ENCODE measurements at places on chromosomes 16 and 17. TPM values are rescaled to one million over a fixed set of nuclear protein-coding genes. Genes with fewer than 3 reads are reported as not detected.

Gene PDE6G
- total RNA-seq, result 0.40 TPM

Gene OSGIN1
- 89.4 TPM for total RNA-seq

Gene UNK
- 7.0 TPM for total RNA-seq

Gene MT1G
- 5,960 TPM for total RNA-seq

Gene NFE2L1
- total RNA-seq, result 150 TPM

Gene ARHGDIG
- total RNA-seq, result 0.70 TPM

Gene ABCC12
- total RNA-seq, result 0.08 TPM

Gene UMOD
- total RNA-seq, result not detected

Gene PERCC1
- total RNA-seq, result not detected

Gene AATK
- 0.70 TPM for total RNA-seq

Gene RCVRN
- total RNA-seq, result not detected

Gene GAS7
- total RNA-seq, result 2.4 TPM

Gene MT4
- not detected for total RNA-seq

Gene COG1
- total RNA-seq, result 20.1 TPM

Gene KCNG4
- not detected for total RNA-seq

Gene SLC6A2
- not detected for total RNA-seq

Gene ADAT1
- total RNA-seq, result 18.7 TPM

Gene ASPSCR1
- 62.9 TPM for total RNA-seq

Gene LAT
- 3.5 TPM for total RNA-seq

Gene RHOT2
- total RNA-seq, result 57.9 TPM

Gene IRX6
- total RNA-seq, result not detected

Gene PHAF1
- 29.1 TPM for total RNA-seq

Gene LRRC37A
- 0.45 TPM for total RNA-seq

Gene ZNF668
- 3.6 TPM for total RNA-seq

Gene NXN
- total RNA-seq, result 8.1 TPM

Gene TMEM98
- 15.2 TPM for total RNA-seq

Gene PYDC1
- not detected for total RNA-seq

Gene AFMID
- total RNA-seq, result 145 TPM

Gene KRT40
- not detected for total RNA-seq

Gene RHOT1
- 12.5 TPM for total RNA-seq

Gene GRAPL
- total RNA-seq, result 3.0 TPM

Gene KRT39
- not detected for total RNA-seq

Gene OR1F1
- not detected for total RNA-seq

Gene MYO15A
- 6.0 TPM for total RNA-seq

Gene NETO2
- 0.18 TPM for total RNA-seq

Gene COL1A1
- 19.3 TPM for total RNA-seq

Gene G6PC1
- 440 TPM for total RNA-seq

Gene SLC4A1
- 1.8 TPM for total RNA-seq
